Peyer's patch (tissue), 4 donors: ENCODE measurements at places on chromosomes 12 and 14. TPM values are rescaled to one million over a fixed set of nuclear protein-coding genes. Genes with fewer than 3 reads are reported as not detected.

The KLRB1 gene
- 1.1 TPM for total RNA-seq

The SLC39A2 gene
- total RNA-seq = not detected

DNA sequence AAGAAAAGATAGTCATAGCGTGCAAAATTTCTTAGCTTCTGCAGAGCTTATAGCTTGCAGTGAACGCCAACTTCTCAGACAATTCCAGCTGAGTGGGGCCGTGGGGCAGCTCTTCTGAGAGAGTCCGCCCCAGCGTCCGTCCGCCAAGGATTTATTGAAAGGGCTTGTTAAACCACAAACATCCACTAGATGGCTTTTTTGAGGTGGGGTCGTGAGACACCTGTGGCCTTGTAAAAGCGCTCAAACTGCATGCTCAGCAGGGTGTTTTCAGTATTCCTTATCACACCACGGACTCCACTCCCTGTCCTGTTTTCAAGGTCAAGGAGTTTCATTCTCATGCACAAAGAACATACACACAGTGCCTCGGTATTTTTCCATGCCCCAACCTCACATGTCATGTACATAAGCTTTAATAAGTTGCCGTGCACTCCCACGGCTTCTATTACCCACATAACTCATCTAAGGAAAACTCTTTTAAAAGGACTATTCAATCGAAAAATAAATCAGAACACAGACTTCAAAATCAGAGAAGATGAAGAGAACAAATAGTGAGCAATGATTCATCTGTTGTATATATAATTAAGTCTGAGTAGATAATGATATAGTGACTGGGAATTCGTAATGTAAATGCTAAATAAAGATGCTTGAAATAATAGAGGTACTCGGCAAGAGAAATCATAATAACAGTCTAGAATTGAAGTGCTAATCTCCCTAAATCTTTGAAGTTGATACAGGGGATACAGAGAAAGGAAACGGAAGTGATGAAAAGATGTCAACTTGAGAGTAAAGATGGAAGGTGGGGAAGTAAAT, 46.7 kb downstream of the WBP11 start:
- H3K27ac ChIP-seq = no peak overlapping the region
- DNase-seq = peak; percentile 64
- no peaks in the 10 kb centered on the region for H3K4me1 ChIP-seq
- no peaks in the 10 kb centered on the region for H3K36me3 ChIP-seq
- H3K4me3 ChIP-seq = no peak overlapping the region

GRCh38 chr14:101836135-101836534, 74.6 kb downstream of the PPP2R5C start:
- H3K4me3 ChIP-seq = no peak overlapping the region
- H3K36me3 ChIP-seq = peaks cover 5% of the 10 kb centered on the region
- no peak overlapping the region for H3K27ac ChIP-seq
- no peaks in the 10 kb centered on the region for H3K27me3 ChIP-seq
- H3K4me1 ChIP-seq = peaks cover 10% of the 10 kb centered on the region

DNA sequence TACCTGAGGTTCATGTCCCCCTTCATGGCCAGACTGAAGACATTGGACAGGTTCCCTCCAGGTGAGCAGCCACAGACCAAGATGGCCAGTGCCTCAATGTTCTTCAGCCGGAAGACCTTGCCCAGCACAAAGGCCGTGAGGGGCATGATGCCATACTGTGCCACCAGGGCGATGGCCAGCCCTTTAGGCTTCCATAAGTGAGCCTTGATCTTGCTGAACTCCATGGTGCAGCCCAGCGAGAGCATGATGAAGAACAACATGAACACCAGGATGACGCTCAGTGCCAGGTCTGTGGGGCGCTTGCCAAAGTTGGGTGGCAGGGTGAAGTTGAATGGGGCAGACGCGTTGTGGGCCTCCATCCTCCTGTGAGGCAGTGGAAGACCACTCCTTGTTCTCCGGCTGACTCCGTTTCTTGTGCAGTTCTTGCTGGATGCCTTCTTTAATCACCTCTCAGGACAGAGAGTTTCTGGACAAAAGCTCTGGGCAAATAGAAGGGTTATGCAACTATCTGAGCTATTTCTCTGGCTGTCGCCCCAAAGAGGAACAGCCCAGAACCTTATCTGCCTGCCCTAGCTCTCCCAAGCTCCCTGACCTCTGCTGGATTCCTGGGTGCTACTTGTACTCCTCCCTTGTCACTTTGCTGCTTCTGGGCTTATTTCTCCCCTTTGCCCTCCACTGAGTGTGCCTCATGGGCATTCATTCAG, at the start of gene SLC10A1:
Gene SLC10A1 (minus strand): TSS at position 445 of the 704 bp plus-strand sequence. CDS start 86 bp downstream, at position 359.
- no peaks in the 10 kb centered on the region for H3K27me3 ChIP-seq
- no peaks in the 10 kb centered on the region for H3K36me3 ChIP-seq
- H3K4me3 ChIP-seq = no peak within 1 kb of the TSS
